ENCODE measurements at places on chromosomes 2 and 18.
A peak's percentile ranks its signal among the peaks of the same experiment; 100 is the strongest.

GRCh38 chr2:157900203-157900602, 24.1 kb upstream of the ACVR1 start:
- DNase-seq = peak; percentile 78

- no peak for DNase-seq
Measured at GRCh38 chr2:228493852-228494251, 312.4 kb upstream of the SPHKAP start.

- DNase-seq = no peak
Measured at GRCh38 chr2:232586943-232587505, 36.5 kb downstream of the EIF4E2 start.

- DNase-seq = no peak
Measured at GRCh38 chr18:54672109-54672508, 81.1 kb downstream of the DYNAP start.

- DNase-seq = no peak
Measured at GRCh38 chr2:120857931-120858330, 122.3 kb downstream of the GLI2 start.

DNA sequence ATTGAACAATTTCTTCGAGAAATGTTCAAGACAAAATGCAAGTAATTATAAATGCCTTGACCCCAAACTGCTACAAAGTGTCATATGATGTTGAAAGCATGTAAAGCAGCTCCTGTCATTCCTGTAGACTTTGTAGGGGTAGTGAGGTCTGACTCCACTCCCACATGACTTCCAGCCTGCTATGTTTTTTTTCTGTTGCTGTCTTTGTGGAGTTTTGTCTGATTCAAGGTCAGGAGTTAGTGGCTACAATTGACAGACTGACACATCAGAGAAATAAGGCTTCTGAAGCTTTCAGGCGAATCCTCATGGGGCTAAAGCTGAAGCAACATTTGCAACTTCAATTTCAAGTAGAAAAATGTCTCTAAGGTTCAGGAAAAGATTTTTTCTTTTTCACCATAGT, 63.9 kb upstream of the CCDC195 start:
- no peak for DNase-seq

GRCh38 chr2:9657731-9658130, 26.9 kb upstream of the YWHAQ start:
- no peak for DNase-seq

GRCh38 chr2:54524226-54524991, 68.3 kb downstream of the SPTBN1 start:
- peak; percentile 93 for DNase-seq

- DNase-seq = no peak
Measured at GRCh38 chr18:43389163-43389562, 111.9 kb upstream of the SYT4 start.

DNA sequence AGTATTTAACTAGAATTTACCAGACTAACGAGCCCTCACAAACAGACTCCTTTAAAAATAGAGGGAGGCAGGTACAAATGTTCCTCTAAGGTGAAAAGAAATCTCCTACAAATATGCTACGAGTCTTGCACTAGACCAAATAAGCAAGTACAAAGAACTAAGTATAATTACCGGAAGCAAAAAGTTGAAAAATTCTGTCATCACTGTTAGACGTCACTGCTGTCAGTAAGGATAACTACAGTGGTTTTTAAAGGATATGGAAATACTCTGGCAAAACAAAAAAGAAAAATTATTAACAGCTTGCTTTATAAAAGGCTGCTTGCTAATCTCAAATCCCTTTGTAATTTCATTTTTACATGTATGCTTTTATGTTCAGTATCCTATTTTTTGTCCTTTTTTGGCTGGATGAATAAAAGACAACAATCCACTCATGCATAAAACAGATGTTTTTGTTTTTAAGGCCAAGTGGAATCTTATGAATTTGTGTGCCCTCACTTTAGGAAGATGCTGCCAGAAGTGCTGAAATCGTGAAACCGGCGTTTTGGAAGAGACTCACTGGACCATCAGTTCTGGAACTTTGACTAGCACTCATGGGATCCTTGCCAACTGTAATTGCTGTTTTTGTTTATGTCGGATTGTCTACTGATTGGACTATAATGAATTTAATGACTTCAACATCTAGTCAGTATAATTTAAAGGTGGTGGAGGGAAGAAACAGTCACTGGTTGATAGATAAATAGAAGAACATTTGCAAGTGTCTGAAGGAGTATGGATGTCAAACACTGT, 6.7 kb downstream of the ZNF521 start:
- peak; percentile 29 for DNase-seq

DNA sequence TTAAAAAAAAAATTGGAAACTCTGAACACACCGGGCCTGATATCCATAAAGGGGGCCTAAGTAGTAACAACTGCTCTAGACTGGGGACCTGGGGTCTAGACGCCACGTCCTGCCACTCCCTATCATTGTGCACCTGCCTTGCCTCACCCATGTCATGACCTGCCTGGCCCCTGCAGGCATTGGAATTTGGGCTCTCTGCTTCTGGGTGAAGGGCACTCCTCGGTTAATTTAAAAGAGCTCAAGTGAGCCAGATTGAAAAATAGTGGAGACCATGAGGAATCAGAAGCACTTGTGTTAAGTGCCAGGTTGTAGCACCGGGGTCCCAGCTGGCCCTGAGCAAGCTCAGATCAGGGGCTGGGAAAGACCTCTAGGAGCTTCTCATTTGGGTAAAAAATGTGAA, 48.1 kb downstream of the SLC4A1AP start:
- DNase-seq = no peak

- DNase-seq = no peak
Measured at GRCh38 chr2:212644195-212644837, 105.7 kb upstream of the ERBB4 start.

GRCh38 chr2:73084971-73085370, 13.5 kb upstream of the SFXN5 start:
- no peak for DNase-seq

GRCh38 chr2:124693156-124693555, 668.1 kb downstream of the CNTNAP5 start:
- DNase-seq = no peak

GRCh38 chr2:55156326-55156725, 75.8 kb downstream of the CLHC1 start:
- DNase-seq = no peak

- no peak for DNase-seq
Measured at GRCh38 chr2:34306745-34307144, 707.6 kb upstream of the FAM98A start.

- no peak for DNase-seq
Measured at GRCh38 chr2:120020554-120020953, 7.7 kb downstream of the EPB41L5 start.

DNA sequence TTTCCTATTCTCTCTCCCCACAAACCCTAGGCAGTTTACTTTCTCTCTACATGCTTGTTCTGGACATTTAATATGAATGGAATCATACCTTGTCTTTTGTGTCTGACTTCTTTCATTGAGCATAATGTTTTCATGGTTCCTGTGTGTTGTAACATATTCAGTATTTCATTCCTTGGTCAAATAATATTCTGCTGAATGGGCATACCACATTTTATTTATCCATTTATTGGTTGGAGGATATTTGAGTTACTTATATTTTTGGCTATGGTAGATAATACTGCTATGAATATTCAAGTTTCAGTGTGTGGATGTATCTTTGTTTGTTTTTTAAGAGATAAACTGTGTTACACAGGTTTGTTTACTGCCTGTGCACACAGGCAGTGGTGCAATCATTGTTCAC, 9.0 kb downstream of the TWSG1 start:
- no peak for DNase-seq

DNA sequence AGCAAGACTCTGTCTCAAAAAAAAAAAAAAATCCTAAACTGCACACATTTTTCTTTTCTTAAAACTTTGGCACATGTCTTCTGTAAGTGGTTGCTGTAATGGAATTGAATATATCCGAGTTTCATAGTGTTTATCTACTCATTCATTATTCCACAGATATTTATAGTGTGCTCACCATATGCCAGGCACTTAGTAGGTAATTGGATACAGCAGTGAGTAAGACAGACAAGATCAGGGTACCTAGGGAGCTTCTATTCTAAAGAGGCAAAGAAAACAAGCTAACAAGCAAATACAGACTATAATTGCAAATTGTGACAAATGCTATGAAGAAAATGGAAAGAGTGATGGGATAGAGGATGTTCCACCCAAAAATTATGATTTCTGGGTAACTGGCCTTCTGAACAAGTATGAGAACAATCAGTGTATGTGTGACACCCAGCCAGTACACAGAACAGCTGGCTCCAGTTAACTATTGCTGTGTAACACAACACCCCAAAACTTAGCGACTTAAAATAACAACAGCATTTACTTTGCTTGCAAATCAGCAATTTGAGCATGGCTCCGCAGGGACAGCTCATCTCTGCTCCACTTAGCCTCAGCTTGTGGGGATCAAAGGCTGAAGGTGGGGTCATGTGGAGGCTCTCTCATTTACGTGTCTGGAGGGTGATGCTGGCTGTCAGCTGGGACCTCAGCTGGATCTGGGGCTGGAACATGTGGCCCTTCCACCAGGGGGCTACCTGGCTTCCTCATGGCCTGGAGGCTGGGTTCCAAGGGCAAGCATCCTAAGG, 224.9 kb downstream of the INSIG2 start:
- no peak for DNase-seq

DNA sequence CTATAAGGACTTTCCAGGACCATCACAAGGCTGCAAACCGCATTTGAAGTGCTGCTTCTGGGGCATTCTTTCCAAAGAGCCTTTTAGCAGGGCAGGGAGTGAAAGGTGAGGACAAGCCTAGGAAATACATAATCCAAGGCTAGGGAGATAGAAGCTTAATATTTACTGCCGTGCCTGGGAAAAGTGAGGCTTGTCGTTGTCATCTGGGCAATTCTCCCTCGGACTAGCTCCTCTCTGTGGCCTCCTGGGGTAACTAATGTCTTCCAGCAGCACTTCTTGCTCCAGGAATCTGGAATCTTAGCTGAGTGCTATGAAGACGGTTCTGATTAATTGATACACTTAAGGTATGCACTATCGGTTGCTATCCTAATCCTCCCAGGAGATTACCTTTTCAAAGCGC, 69.3 kb upstream of the ATL2 start:
- DNase-seq = peak; percentile 12

DNA sequence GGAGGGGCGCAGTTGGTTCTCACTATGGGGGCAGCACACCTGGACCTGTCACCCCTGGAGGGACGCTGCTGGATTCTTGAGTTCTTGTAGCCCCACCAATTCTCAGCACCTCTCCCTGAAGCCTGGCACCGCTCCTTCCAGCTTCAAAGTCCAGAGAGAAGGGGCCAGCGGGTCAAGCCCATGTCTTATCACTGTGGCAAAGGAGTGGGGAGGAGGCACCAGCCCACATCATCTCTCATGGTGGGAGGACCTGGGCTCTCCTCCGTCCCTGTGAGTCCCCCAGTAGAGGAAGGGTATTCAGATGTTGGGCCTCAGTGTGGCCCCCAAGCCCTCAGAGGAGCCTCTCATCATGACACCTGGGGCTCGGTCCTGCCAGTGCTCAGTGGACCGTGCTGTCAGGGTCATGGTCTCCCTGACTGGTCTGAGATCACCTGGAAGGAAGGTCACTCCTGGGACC, 67.4 kb downstream of the HS1BP3 start:
- DNase-seq = no peak
